Left cardiac atrium (tissue), 4 donors: ENCODE measurements at places on chromosomes 2 and 18.
A peak's percentile ranks its signal among the peaks of the same experiment; 100 is the strongest.

DNA sequence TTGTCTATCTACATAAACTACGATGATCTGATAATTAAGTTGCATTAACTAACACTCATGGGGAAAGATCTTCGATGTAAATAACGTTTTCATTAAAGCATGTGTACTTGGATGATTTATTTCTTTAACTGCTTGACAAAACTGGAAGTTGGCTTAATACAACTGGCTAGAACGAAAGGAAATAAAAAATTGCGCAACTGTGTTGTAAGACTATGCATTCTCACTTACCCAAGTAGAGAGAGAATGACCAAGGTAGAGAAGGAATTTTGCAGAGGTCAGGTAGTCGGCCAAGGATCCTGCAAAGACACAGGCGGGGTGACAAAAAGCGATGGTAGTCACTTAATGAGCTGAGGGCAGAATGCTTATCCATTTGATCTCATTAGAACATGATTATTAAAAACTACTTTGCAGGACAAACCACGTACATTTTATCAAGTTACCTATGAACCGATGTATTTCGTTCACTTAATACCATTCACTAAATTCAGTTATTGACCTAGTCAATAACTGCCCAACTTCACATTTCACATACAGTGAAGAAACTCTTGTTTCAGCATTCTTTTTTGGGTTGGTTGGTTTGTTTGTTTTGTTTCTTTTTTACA lies 900 bp downstream of the SLC40A1 start:
- no peak for DNase-seq

DNA sequence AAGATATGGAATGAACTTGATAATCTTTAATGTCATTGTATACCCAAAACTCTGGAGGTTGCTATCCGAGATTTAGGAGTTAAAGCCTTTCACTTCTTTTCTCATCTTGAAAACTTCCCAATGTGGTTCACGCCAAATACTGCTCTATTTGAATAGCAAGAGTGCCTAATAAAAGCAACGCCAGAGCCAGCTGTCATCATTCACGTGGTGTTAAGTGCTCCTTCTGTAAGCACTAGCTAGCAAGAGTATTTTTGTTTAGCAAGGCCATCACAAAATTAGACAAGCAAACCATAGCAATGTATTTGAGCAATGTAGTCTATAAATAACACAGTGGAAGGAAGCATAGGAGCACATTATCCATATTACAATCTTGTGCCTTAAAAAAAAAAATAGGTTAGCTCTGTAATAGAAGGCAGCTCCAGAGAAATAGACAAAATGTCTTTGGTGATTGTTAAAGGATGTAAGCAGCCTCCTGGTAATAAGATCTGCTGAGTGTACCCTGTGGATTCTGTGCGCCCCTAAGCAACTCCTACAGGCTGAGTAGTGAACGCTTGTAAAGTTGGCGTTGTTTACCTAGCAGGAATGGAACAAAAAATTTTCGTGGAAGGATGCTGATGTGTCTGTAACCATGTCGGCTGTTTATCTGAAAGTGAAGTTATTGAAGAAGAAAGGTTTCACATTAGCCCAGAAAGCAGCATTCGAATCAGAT lies 518.0 kb downstream of the CNTNAP5 start:
- DNase-seq: peak; percentile 26

DNA sequence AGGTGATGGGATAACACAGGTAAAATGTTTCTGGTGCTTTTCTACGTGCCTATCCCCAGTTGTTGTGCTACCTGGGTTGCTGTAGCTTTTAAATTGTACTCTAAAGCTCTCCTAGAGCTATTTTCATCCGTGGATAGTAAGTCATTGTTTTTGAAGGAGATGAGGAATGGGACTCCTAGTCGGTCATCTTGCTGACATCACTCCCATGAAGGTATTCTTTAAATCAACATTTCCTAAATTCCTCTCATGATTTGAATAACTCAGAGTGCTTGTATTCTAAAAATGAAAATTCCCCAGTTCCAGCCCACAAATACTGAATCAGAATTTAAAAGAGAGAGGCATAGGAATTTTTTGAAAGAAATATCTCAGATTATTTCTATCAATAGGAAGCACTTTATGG lies 44.3 kb downstream of the CCDC148 start:
- DNase-seq: no peak

DNA sequence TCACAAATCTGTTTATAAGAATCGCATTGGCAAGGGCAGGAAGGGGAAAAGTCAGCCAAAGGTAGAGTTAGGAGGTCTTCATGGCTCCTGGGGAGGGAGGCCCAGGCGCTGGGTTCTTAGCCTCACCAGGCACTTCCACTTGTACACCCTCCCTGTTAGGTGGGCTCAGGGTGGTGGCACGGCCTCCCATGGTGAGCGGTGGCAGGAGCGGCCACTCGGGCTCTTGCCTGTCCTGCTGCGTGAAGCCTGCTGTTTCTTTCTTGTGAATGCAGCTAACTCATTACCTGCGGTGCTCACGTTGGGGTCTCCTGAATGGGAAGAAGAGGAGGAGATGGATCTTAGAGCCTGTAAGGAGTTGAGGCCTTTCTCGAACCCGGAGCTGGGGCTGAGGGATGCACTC lies 40.8 kb downstream of the TOGARAM2 start:
- no peak for DNase-seq

GRCh38 chr2:38095996-38096861 lies 20.3 kb upstream of the CYP1B1 start:
- peak; percentile 77 for DNase-seq

DNA sequence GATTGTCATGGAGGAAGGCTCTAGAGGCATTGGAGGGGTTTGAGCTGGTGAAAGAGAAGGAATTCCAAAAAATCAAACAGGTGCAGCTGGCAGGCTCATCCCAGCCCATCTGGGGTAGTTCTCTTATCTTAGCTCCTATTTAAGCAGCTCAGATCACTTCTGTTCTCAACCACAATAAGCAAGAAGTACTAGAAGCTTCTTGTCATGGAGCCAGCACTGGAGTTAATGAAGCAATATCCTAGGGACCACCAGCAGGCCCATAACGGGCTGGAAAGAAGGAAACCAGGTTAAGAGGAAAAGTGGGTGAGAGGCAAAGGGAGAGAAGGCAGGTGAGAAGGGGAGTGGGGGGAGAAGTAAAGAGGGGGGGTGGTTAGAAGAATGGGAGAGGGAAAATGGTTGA lies 100.7 kb upstream of the ZFP36L2 start:
- DNase-seq: no peak
